ENCODE measurements at places on chromosomes 6 and 20.
A peak's percentile ranks its signal among the peaks of the same experiment; 100 is the strongest.

- DNase-seq = no peak
Observed at GRCh38 chr6:157029980-157030690, 253.0 kb downstream of the ARID1B start.

DNA sequence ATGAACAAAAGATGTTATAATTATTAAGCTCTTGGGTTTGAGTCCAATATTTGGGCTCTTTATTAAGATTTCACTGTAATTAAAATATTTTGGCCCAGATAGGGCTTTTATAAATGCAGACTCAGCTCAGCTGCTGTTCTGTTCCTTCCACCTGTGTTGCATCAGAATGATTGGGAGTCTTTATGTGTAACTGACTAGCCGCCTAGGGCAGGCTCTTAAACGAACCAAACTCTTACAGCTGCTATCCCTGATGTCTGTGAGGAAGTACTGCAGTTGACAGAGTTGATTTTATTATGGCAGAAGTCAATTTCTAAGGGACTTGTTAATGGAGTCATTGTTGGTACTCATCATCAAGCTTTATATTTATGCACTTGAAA, 144.7 kb downstream of the MYO6 start:
- no peak for DNase-seq

- no peak for DNase-seq
Observed at GRCh38 chr6:36064770-36065396, 37.3 kb downstream of the MAPK14 start.

- peak; percentile 18 for DNase-seq
Observed at GRCh38 chr20:5080384-5080877, 39.3 kb downstream of the PCNA start.

- no peak for DNase-seq
Observed at GRCh38 chr6:44002593-44003344, 124.5 kb downstream of the MRPL14 start.

DNA sequence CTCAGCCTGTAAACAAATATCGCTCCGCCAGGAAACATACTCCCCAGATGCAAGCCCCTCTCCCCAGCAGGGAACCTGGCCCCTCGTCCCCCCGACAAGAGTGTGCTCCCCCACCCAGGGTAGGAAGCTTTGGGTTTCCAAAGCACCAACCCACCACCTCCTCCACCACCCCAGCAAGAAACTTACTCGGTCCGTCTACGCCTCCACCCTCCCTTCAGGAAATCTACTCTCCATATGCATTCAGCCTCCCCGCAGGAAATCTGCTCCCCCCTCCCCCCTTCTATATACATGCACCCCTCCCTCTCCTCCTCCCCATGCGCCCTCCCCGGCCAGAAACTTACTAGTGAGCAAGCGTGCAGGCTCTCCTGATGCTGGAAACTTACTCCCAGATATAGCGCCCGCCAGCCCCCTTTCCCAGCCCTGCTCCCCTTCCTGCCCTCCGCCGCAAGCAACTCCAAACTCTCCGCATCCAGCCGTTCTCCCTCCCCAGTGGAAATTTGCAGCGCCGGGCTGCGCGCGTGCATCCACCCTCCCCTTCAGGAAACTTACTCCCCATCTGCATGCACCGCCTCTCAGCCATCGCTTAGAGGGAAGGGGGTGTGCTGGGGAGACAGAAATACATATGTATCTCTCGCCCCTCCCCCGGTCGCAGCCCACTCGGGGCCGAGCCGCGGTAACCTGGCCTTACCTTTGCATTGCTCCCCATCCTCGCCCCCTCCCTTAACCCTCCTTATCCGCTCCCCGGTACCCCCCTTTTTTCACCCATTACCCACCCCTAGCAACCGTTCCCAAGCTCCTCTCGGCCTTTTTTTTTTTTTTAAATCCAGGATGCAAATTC, at the start of gene TRERF1:
Gene TRERF1 (minus strand): TSS at position 594 of the 838 bp plus-strand sequence. CDS start 182,336 bp downstream, outside the sequence.
- no peak for DNase-seq

- DNase-seq = peak; percentile 70
Observed at GRCh38 chr20:47453167-47453782, 48.4 kb upstream of the NCOA3 start.

- no peak for DNase-seq
Observed at GRCh38 chr6:20317430-20317829, 84.2 kb upstream of the E2F3 start.

GRCh38 chr6:104214901-104215300, 644.8 kb downstream of the HACE1 start:
- no peak for DNase-seq

GRCh38 chr6:36650848-36651478, 27.6 kb upstream of the CDKN1A start:
- DNase-seq = no peak

GRCh38 chr6:27059621-27060425, 187.7 kb upstream of the PRSS16 start:
- DNase-seq = no peak

DNA sequence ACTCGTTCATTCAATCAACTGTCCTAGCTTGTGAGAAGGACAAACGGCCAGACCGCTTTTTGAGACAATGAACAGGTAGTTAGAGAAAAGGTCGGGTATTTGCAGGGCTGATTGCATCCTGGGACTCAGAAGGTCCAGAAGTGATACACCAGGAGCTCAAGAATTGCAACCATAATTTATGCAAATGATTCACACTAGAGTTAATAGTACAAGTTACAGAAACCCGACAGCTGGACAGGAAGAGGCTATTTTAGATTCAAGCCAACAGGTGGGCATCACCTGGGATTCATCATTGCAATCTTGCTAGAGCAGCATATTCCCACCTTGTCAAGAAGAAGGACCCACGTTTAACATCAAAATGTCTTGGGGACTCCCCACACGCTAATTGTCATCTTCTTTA, 83.5 kb downstream of the TNFAIP3 start:
- no peak for DNase-seq

DNA sequence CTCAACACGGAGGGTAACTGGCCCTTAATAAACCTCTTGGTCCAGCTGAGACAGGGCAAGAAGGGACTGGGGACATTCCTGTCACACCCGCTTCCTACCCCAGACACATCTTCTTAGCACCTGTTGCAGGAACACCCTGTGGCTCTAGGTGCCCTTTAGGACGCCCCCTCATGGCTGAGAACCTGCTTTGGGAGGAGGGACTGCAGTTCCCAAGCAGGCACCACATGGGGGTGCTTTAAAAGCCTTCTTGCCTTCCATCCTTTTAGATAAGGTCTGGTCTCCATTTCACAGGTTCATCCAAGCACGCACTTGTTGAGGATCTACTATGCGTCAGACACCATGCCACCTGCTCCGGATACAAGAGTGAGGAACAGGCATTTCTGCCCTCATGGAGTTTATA, 26.6 kb downstream of the NSFL1C start:
- DNase-seq = no peak

DNA sequence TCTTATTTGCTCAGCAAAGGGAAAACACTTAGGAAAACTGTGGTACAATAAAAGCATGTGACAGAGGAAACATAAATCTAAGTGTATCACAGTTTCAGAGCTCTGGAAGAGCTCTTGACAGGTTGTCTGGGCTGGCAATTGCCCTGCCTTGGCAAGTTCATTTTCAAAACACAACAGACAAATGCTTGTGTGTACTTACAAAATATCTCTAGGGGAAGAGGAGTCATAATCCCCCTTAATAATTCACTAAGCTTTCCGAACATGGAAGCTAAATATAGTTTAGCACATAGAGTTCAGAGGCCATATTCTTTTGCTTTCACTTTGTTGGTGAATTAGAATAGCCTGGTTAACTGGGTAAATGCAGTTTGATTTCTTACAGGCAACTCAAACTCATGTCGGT, 211.6 kb upstream of the THEMIS start:
- DNase-seq = no peak

DNA sequence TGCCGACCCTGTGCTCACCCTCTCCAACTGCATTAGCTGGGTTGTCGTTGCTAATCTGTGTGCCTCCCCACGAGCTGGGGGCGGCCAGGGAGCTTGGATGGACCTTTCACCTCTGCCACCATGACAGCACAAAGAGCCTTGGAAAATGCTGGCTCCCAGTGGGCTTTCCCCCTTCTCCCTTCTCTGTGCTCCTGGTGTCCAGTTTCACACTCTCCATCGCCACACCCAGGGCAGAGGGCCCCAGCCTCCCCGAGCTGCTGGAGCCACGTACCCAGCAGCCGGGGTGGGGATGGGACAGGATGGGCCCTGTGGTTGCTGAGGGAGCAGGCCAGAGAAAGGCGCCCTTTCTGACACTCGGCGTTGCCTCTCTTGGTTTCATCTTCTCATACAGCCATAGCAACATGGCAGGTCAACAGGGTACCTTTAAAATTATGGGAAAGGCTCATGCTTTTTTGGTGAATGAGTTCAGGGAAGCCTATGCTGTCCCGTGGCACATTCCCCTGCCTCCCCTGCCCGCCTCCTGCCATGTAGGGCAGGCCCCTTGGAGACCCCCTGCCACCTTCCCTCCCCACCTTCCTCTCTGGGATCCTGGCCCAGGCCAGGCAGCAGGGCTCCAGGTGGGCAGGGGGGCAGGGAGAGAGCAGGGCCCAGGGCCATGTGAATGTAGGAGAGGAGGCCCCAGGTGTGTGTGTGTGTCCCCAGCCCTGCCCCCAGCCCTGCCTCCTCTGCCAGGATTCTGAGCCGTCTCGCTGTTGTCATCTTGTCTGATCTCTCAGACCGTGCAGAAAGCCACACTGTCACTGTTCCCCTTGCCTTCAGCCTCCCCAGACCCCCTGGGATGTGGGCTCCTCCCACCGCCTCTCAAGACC, 85.2 kb upstream of the CCDC167 start:
- DNase-seq = no peak

GRCh38 chr20:34954904-34955230, 739 bp downstream of the GSS start:
- DNase-seq = no peak

DNA sequence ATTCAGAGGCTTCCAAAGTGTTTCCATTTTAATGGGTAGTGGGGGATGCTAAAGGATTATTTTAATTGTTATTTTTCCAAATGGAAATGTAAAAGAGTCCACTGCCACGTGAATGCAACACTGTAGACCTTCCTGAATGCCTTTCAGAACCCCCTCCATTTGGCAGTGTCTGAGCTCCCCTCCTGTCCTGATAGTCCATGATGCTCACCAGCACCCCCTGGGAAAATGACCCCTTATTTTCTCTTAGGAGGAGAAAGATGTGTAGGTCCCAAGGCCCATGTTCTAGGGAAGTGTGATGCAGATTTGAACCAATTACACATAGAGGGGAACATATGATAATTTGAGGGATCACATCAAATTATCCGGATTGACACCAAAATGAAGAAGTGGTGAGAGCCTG, 46.8 kb upstream of the SH3BGRL2 start:
- DNase-seq = no peak

DNA sequence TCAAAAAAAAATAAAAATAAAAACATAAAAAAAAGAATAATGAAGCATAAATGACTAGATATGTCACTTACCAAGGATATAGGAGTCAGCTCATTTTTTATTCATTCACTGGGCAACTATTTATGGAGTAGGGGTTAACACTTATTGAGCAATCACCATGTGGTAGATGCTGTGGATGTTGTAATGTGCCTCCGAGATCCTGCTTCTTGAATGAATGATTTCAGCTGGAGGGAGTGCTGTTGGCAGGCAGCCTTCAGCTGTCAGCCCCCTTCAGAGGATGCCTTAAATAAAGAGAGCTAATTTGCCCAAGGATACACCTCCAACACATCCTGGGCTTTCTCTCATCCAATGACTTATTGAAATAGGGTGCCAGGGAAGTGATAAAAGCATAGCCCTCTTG, 229.5 kb upstream of the DTNBP1 start:
- DNase-seq = no peak

GRCh38 chr6:8879334-8879733, 444.0 kb upstream of the SLC35B3 start:
- DNase-seq = no peak

DNA sequence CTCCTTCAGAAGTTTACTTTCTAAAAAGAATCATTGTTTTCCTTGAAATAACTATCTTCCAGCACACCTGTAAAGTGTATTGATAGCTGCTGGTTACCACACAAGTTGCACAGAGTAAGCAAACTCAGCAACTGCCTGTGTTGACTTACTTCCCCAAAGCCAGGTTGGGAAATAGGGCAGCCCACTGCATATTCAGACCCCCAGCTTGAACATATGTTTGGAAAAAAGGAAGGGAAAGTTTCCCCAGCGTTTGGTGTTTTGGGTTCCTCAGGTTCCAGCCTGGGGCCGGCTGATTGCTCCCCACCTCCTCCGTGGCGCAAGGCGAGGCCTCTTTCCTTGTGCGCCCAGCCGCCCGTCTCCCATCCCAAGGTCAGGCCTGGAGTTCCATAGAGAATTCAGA, 70.1 kb upstream of the QKI start:
- no peak for DNase-seq

DNA sequence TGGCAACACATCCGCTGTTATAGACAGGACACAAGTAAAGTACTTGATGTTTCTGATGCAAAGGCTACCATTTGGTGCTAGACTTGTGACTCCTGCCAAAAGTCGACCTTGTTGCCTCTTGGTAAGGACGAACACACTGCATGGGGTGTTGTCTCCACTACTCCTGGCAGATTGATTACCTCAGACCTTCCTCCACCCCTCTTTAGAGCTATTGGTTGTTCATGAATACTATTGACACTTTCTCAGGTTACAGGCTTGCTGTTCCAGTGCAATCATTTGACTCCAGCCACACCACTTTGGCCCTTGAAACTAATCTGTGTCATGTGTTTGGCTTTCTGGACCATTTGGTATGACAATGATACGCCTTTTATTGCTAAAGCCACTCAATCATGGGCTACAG, 62.3 kb downstream of the TRMT11 start:
- no peak for DNase-seq

DNA sequence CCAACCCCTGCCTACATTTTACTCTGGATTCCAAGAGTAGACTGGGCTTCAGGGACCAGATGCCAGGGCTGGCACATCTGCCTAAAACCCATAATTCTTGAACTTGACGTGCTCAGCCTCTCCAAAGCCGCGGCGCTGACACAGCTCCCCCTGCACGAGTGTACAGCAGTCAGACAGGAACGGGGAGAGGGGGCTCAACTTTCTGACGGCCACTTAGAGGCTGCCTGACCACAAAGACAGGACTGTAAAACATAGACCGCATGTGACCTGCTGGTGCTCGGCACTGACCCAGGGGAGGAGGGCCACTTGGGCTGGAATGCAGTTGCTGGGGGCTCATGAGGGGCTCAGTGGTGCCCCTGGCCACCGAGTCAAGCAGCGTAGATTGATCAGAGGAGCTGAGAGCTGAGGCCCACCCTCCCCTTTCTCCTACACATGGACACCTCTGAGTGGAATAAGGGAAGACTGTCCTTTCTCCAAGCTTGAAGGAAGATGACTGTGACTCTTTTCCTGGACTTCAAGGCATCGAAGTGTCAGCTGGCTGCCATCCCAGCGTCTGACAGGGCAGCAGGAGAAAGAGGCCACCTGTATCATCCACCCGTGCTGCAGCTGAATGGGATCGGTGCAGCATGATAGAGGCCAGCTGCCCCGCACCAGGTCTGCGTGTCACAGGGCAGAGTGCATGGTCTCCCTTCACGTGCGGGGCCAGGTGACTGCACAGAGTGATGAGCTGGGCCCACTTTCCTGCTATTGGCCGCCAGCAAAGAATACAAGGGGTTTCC, 171.3 kb upstream of the AGPAT4 start:
- DNase-seq = no peak

Measured in ascending aorta (tissue), 2 donors.